ENCODE measurements at places on chromosomes 5 and 9.
A peak's percentile ranks its signal among the peaks of the same experiment; 100 is the strongest.

DNA sequence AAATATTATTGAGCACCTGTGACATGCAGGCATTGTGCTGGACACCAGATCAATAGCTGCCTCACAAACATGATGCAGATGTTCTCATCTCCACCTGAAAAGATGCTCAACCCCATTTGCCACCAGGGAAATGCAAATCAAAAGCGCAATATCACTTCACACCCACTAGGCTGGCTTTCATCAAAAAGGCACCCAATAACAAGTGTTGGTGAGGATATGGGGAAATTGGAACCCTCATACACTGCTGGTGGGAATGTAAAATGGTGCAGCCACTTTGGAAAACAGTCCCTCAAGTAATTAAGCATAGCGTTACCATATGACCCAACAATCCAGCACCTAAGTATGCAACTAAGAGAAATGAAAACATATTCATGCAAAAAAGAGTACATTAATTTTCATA, 24.7 kb downstream of the FGF1 start:
- DNase-seq = no peak

DNA sequence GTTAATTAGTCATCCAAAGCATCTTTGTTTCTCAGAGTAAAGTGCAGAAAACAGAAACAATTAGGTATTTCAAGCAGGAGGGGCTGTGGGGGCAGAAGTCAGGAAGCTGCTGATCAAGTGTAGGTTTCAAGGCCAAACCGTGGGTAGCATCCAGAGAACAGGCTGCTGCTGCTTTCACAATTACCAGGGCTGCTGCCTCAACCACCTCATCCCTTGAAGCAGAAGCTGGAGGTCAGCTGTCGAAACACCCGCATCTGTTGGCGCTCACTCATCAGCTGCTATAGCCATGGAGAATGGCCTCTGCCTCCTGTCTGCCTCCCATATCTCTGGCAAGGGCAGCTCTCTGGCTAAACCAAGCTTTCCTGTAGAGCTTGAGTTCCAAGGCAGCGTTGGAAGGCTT, 122.9 kb upstream of the OSMR start:
- no peak for DNase-seq

DNA sequence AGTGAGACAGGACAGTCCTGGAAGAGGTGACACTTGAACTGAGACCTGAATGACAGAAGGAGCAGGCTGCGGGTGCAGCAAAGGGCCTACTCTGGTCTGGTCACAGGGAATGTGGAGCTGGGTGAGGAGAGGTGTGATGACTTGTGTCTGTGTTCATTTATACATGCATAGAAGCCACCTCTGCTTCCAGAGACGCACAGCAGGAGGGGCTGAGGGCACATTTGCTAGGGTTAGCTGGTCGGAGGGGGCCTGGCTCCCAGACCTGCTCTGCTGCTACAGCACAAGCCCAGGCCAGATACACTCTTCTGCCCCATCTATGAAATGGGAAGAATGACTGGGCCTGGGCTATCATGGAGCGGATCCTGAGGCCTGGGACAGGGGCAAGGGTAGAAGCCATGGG, 15.6 kb downstream of the UNC5A start:
- no peak for DNase-seq

GRCh38 chr9:40913928-40914673, 214.4 kb downstream of the FOXD4L6 start:
- DNase-seq = no peak

DNA sequence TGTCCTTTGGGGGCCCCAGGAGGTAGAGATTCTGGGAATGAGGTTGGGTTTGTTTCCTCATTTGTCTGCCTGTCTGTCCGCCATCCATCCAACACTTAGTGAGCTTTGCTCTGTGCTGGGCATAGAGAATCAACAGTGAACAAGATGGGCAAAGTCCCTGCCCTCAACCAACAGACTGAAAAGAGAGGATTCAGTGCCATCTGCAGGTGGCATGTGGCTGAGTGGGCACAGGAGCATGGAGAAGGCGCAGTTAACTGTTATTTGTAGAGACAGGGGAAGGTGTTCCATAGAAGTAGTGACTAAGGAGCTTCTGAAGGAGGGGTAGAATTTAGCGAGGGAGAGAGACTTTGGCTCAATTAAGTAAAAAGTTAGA, 23.1 kb downstream of the POLR1E start:
- DNase-seq = no peak

DNA sequence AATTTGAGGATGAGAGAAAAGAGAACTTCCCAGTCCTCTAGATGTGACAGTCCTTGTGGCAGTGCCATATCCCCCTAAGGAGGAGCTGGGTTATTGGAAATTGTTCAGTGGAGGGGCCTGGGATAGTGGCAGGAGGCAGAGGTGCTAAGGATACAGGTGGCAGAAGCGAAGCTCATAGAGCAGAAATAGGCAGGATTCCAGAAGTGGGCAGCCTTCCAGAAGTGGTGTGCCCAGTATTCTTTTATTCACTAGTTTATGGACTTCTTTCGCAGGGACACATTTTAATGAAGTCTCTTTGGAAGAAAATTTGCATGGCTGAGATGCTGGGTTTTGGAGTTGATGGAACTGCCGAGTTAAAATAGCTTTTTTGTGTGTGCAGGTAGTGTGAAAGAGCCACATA, 6.8 kb downstream of the PIK3R1 start:
- no peak for DNase-seq

GRCh38 chr9:15743512-15743911, 190.7 kb downstream of the CCDC171 start:
- DNase-seq = no peak

DNA sequence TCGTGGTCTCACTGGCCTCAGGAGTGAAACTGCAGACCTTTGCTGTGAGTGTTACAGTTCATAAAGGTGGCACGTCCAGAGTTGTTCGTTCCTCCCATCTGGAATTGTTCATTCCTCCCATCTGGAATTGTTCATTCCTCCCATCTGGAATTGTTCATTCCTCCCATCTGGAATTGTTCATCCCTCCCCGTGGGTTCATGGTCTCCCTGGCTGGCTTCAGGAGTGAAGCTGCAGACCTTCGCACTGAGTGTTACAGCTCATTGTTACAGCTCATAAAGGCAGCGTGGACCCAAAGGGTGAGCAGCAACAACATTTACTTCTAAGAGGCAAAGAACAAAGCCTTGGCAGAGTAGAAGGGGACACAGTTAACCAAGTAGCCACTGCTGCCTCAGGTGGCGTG, 69.1 kb downstream of the GCNT1 start:
- peak; percentile 85 for DNase-seq

GRCh38 chr9:92706218-92706940, 36.4 kb upstream of the IPPK start:
- no peak for DNase-seq

DNA sequence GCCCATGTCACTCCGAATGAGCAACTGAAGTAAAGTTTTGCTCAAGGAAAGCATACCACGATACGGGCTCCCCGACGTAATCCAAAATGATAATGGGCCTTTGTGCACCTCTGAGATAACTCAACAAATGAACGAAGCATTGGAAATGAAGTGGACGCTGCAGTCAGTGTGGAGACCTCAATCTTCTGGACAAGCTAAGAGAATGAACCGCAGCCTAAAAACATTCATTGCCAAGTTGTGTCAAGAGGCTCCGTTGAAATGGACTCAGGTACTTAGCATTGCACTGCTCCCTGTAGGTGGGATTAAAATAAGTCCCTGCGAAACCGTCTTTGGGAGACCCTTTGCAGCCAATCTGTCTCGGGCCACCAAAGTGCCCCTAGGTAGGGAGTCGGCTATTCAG, 3.9 kb upstream of the LCN9 start:
- DNase-seq = no peak

DNA sequence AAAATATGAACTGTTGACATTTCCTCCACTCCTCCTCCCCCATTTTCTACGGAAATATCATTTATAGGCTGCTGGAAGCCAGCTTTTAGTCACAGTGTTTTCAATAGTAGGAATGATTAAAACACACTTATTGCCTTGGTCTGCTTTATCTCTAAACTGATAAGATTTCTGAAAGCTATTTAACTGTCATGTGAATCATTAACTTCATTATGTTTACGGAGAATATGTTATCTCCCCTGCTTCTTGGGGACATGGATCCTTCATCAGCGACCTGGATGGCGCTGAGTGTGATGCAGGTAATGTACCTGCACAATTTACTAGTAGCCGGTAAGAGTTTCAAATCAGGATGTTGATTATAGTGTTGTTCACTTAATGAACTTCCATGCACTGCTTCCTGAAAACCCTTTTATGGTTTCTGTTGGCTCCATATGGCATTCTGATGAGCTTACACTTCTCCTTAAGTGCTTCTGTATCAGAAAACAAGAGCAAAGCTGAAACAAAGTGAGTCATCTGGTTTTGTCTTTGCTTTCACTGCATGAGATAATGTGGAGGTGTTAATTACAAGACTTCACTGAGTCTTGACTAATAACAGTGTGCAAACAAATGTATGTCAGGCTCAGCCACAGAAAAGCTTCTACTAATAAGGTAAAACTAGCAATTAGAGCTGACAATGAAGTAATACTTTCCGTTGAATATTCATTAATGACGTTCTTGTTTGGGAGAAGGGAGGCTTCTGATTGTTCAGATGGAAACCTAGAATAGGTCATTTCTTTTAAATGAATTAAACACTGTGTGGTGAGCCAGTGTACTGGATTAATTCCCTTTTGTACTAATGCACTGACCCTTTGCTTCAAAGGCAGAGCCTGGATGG, 162.4 kb upstream of the ZNF608 start:
- DNase-seq = peak; percentile 48

- peak; percentile 18 for DNase-seq
Observed at GRCh38 chr9:107547772-107548297, 58.3 kb upstream of the KLF4 start.

DNA sequence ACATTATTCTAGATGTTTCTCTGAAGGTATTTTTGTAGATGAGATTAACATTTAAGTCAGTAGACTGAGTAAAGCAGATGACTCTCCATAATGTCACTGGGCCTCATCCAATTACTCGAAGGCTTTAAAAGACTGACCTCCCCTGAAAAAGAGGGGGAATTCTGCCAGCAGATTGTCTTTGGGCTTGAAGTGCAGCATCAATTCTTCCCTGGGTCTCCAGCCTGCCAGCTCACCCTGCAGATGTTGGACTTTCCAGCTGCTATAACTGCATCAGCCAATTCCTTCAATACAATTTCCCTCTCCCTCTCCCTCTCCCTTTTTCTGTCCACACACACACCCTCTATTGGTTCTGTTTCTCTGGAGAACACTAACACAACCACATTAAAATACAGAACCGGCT, 472.8 kb downstream of the SPOCK1 start:
- DNase-seq = no peak

- no peak for DNase-seq
Observed at GRCh38 chr5:126248611-126249010, 174.6 kb upstream of the GRAMD2B start.

DNA sequence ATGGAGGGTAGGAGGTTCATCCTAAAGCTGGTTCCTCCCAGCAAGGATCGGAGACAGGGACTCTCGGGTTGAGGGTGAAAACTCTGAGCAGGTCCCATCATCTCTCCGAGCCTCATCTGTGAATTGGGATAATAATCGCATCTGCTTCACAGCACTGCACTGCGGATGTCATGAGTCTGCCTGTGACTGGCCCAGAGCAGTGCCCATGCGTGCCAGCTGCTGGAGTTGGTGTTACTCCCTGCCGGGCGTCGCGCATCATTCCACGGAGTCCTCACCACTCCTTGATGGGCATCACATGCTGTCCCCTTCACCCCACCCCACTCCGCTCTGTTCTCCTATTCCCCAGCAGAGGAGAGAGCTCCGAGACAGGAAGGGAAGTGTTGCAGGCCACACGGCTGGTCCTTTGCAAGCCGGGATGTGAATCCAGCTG, 35.1 kb upstream of the ORM1 start:
- DNase-seq = no peak

GRCh38 chr9:22405869-22406659, 40.6 kb upstream of the DMRTA1 start:
- no peak for DNase-seq

- DNase-seq = no peak
Observed at GRCh38 chr9:112157961-112158360, 17.1 kb downstream of the SUSD1 start.

GRCh38 chr5:133713751-133714150, 101.4 kb upstream of the FSTL4 start:
- DNase-seq = no peak

DNA sequence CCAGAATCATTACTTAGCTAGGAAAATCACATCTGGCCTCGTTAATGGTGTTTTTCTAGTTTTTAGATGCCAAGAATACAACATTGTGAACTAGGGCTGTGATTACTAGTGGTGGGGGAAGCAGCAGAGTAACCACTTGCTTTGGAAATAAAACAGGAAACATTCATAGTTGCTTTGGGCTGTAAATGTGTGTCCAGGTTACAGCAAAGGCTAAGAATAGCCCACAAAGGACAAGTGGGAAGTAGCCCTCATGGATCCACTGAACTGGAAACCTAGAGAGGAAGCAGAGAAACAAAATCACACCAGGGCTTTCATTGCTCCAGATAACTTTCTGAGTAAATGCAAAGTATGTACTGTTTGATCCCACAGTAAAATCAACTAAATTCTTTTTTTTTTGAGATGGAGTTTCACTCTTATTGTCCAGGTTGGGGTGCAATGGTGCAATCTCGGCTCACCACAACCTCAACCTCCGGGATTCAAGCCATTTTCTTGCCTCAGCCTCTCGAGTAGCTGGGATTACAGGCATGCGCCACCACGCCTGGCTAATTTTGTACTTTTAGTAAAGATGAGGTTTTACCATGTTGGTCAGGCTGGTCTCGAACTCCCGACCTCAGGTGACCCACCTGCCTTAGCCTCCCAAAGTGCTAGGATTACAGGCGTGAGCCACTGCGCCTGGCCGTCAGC, 56.2 kb upstream of the TNFSF15 start:
- DNase-seq = no peak

DNA sequence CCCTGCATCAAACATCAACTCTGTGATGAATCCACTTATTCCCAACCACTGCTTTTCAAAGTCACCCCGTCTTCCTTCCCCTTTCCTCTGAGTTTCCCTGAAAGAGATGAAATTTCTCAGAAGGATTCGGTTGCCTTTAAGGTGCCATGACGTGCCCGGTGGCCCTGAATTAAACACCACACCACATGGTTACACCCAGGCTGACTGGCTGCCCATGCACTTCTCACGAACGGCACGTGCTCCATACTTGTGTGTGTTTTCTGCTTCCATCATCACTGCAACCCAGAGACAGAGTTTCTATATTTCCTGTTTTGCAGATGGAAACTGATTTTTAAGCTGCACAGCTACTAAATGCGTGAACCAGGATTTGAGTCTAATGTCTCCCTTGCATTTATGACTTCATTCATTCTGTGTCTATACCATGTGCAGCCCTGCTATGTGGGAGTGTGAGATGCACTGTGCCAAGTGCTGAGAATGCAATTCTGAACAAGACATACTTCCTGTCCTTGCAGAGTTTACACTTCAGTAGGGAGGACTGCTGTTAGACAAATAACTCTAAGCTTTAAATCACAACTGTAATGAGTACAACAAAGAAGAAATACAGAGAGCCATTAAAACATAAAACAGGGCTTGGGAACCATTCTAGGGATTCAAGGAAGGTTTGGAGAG, 162.9 kb downstream of the NXNL2 start:
- peak; percentile 25 for DNase-seq

DNA sequence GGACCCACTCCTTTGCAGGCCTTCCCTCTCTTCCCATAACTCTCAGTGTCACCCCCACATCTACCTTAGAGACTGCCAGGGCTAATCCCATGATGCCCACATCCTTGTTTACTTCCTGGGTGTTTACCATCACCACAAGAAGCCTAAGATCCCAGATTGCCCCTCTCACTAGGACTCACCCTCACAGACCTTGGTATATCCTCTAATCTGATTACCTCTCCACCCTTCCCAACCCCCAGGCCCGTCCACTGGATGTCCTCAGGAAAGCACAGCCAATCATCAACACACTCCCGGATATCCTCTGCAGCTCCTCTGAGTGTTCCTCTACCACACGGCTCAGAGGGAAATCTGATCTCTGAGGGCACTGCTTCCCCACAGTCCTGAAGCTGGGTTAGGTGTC, 91.0 kb downstream of the FOXD1 start:
- no peak for DNase-seq
